ENCODE measurements at places on chromosomes 6 and 20. TPM values are rescaled to one million over a fixed set of nuclear protein-coding genes. Genes with fewer than 3 reads are reported as not detected.

DNA sequence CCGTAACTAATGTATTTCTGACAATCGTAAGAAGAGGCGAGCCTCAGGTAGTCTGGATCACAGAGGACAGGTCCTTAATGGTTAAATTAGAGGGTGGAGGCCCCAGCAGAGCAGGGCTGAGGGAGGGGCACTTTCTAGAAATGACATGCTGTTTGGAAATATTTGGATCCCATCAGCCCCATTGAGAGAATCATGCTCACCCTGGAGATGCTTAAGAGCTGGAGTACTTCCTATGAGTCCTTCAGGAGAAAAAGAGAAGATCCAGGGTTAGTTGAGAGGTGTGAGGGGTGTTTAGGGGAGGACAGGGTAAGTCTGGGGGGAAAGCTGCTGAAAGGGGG lies 123.0 kb downstream of the TCP11 start:
- H3K4me3 ChIP-seq: peak overlapping the region; percentile 79
- H3K27me3 ChIP-seq: no peaks in the 10 kb centered on the region
- DNase-seq: no peak
- H3K4me1 ChIP-seq: peaks cover 52% of the 10 kb centered on the region
- H3K27ac ChIP-seq: peak overlapping the region; percentile 97
- peaks cover 7% of the 10 kb centered on the region for H3K36me3 ChIP-seq

DNA sequence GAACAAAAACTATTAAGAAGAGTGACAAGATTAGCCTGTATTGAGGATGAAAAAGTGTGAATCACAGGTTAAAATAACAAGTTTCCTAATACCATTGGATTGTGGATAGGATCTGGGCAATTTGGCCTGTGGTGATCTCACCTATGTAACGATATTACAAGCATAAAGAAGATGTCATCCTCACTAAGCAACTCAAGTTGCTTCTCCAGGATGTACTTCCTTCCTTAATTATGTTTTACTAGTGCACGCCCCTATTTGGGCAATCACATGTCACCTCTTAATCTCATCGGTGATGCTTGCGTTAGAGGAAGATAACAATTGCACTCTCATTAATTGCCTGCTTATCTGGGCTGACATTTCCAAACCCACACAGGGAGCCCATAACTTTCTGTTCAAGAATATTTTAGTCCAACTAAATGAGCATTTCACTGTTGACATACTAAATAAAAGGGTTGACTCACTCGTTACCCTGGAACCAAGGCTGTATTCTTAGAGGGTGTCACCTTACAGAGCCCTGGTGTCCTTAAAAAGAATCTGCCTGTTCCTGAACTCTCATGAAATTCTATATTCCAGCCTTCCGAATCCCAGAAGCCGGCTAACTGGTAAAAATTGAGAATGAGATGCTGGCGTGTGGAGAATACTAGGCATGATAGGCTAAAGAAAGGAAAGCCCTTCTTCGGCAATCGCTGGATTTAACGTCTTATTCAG lies 88.2 kb upstream of the ATXN1 start:
- H3K4me1 ChIP-seq: peaks cover 43% of the 10 kb centered on the region
- peak overlapping the region; percentile 31 for H3K4me3 ChIP-seq
- H3K27me3 ChIP-seq: no peaks in the 10 kb centered on the region
- no peak for DNase-seq
- peak overlapping the region; percentile 90 for H3K27ac ChIP-seq

- no peak for DNase-seq
- no peak overlapping the region for H3K4me3 ChIP-seq
- no peaks in the 10 kb centered on the region for H3K36me3 ChIP-seq
- H3K27ac ChIP-seq: no peak overlapping the region
- peaks cover 35% of the 10 kb centered on the region for H3K27me3 ChIP-seq
- peaks cover 12% of the 10 kb centered on the region for H3K4me1 ChIP-seq
Measured at GRCh38 chr20:43911066-43911465, 3.6 kb upstream of the TOX2 start.

GRCh38 chr6:157155804-157156203 lies 167.5 kb downstream of the TMEM242 start:
- peaks cover 4% of the 10 kb centered on the region for H3K4me1 ChIP-seq
- DNase-seq: no peak
- no peaks in the 10 kb centered on the region for H3K27me3 ChIP-seq
- H3K4me3 ChIP-seq: no peak overlapping the region
- no peak overlapping the region for H3K27ac ChIP-seq

DNA sequence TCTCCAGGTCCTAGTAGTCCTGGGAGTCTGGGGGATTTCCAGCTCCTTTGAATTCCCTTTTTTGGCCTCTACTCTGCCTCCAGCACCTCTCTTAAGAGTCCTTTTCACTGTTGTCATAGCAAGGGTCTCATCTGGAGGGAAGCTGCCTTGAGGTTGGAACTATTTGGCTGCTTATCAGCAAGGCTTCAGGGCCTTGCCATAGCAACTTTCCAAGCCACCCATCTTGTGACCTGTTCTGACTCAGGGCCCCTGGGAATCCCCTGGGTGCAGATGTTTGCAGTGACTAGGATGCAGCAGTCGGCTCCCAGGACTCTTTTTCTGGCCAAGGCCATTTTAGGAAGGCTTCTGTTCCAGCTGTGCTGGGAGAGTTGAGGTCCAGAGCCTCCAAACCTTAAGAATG lies 12.4 kb downstream of the PKIG start:
- H3K27me3 ChIP-seq: no peaks in the 10 kb centered on the region
- no peak for DNase-seq
- H3K27ac ChIP-seq: no peak overlapping the region
- peaks cover 11% of the 10 kb centered on the region for H3K36me3 ChIP-seq

DNA sequence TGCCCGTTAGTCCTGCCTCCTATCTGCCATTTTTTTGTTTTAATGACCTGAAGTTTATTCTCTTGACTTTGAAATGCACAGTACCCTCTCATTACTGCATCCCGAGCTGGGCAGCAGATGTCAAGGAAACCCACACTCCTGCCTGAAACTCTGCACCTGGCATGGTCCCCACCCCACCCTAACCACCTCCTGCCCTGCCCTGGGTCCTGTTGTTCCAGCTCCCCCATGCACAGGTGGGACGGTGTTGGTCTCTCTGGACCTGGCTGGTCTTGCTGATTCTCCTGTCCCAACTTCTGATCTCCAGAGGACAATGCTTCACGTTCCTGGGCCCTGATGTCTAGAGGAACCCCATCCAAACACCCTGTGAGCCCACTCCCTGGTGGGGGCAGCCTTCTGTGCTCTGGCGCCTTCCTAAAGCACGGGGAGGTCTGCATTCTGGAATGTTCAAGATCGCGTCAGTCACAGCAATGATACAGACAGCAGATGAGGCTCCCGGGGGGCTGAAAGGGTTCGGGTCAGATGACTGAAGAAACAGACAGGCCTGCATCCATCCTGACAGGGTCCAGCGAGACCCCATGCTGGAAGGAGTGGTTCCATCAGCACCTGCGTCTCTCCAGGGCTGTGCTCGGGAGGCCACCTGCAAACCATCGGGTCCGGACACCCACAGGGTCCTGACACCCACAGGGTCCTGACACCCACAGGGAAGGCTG lies 73.6 kb downstream of the ERMARD start:
- H3K4me1 ChIP-seq: no peaks in the 10 kb centered on the region
- H3K27me3 ChIP-seq: peaks cover 19% of the 10 kb centered on the region
- H3K36me3 ChIP-seq: no peaks in the 10 kb centered on the region
- H3K27ac ChIP-seq: no peak overlapping the region

LZTS3 gene
- 6.6 TPM for total RNA-seq

- peaks cover 22% of the 10 kb centered on the region for H3K4me1 ChIP-seq
- DNase-seq: no peak
- no peak overlapping the region for H3K4me3 ChIP-seq
- no peaks in the 10 kb centered on the region for H3K27me3 ChIP-seq
Measured at GRCh38 chr6:140463312-140463710, 1088.9 kb upstream of the CITED2 start.

- H3K27me3 ChIP-seq: no peaks in the 10 kb centered on the region
- peaks cover 32% of the 10 kb centered on the region for H3K4me1 ChIP-seq
- no peak overlapping the region for H3K27ac ChIP-seq
- H3K4me3 ChIP-seq: peak overlapping the region; percentile 100
- DNase-seq: no peak
Measured at GRCh38 chr6:42744351-42744893, 1.5 kb downstream of the TBCC start.

DEF6 gene
- 0.52 TPM for total RNA-seq

GRCh38 chr20:44828640-44829039 lies 18.3 kb upstream of the RIMS4 start:
- H3K4me3 ChIP-seq: no peak overlapping the region
- no peaks in the 10 kb centered on the region for H3K4me1 ChIP-seq
- peaks cover 57% of the 10 kb centered on the region for H3K27me3 ChIP-seq

ESR1 gene
- not detected for total RNA-seq

DNA sequence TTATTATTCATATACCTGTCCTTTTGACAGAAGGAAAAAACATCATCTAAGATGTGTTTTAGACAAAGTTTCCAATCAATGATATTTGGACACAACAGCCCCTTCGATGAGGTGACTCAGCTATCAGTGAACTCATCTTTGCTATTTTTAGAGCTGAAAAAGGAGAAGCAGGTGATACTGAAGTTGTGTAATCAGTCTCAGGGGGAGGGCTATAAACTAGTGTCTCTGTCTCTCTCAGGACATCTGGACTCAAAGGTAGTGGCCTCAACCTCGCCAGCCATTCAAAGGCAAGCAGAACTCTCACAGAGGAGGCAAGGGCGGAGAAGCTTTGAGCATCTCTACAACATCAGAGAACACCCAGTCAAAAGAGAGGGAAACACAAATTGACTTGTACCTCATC lies 135.4 kb downstream of the BFSP1 start:
- no peaks in the 10 kb centered on the region for H3K36me3 ChIP-seq
- H3K4me3 ChIP-seq: no peak overlapping the region
- H3K27me3 ChIP-seq: peaks cover 15% of the 10 kb centered on the region
- no peak overlapping the region for H3K27ac ChIP-seq
- DNase-seq: no peak

CTCFL gene
- total RNA-seq: not detected

CDYL gene
- 39.8 TPM for total RNA-seq

DNA sequence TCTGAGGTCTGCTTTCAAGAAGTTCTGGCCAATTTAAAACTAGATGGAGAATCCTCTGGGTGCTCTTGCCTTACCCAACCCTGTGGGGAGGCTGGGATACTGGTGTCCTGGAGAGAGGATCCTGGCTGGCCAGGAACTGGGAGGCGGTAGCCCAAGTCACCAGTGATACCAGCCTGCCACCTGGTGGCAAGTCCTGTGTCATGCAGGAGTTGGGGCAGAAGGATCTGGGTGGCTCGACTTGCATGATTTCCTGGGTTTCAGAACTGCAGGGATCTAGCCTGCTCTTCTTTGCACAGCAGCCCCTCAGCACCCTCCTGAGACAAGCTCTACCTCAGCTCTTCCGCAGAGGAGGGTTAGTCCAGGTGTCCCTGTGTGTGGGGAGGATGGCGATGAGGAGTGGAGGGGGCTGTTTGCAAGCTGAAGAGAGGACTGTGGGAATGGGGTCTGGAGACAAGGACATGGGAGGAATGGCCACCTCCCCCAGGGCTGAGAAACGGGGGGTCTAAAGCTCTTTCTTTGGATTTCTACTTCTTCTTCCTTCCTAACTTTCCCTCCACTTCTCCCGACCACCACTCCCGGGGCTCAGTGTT lies 4.2 kb downstream of the KCNK17 start:
- no peaks in the 10 kb centered on the region for H3K36me3 ChIP-seq
- H3K27ac ChIP-seq: no peak overlapping the region
- H3K4me1 ChIP-seq: no peaks in the 10 kb centered on the region
- H3K4me3 ChIP-seq: no peak overlapping the region

DNA sequence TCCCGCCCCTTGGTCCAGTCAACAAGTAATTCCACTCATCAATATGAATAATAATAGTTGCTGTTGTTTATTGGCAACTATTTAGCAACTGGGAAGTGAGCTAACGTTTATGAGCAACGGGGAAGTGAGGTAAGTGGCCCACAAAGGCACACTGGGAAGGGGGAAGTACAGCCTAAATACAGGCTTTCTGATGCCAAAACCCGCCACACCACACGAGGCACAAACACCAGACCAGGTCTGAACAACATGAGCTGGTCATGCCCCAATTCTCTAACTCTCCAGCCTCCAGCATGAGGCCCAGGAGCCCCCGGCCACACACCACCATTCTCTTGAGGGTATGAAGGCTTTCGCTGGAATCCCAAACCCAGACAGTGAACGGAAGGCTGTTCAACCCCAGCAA lies 50.8 kb downstream of the PREX1 start:
- peaks cover 3% of the 10 kb centered on the region for H3K4me1 ChIP-seq
- H3K4me3 ChIP-seq: no peak overlapping the region
- no peaks in the 10 kb centered on the region for H3K27me3 ChIP-seq
- peaks cover 9% of the 10 kb centered on the region for H3K36me3 ChIP-seq

TBX18 gene
- 5.4 TPM for total RNA-seq

SRMS gene
- total RNA-seq: not detected

DNA sequence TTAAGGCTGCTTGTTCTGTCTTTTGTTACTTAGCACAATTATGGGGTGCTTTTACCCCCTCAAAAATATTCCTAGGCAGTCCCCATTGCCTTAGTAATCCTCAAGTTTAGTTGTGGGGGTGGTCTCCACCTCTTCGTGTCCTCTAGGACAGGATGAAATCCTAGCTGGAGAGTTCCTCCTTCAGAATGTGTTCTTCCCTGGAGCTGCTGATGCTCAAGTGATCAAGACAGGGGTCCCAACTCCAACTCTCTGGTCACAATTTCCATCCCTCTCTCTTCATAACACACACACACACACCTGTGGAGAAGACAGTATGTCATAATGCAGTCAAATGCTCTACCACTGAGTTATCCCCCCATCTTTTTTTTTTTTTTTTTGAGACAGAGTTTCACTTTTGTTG lies 280.7 kb downstream of the UST start:
- H3K36me3 ChIP-seq: peaks cover 7% of the 10 kb centered on the region
- no peak overlapping the region for H3K4me3 ChIP-seq
- H3K27ac ChIP-seq: no peak overlapping the region
- H3K4me1 ChIP-seq: peaks cover 40% of the 10 kb centered on the region
- DNase-seq: no peak

LY6G6C gene
- not detected for total RNA-seq

THEMIS gene
- not detected for total RNA-seq

- H3K27me3 ChIP-seq: no peaks in the 10 kb centered on the region
- H3K36me3 ChIP-seq: no peaks in the 10 kb centered on the region
- H3K4me3 ChIP-seq: no peak overlapping the region
- peaks cover 2% of the 10 kb centered on the region for H3K4me1 ChIP-seq
Measured at GRCh38 chr6:80249897-80250296, 143.4 kb downstream of the BCKDHB start.

DNA sequence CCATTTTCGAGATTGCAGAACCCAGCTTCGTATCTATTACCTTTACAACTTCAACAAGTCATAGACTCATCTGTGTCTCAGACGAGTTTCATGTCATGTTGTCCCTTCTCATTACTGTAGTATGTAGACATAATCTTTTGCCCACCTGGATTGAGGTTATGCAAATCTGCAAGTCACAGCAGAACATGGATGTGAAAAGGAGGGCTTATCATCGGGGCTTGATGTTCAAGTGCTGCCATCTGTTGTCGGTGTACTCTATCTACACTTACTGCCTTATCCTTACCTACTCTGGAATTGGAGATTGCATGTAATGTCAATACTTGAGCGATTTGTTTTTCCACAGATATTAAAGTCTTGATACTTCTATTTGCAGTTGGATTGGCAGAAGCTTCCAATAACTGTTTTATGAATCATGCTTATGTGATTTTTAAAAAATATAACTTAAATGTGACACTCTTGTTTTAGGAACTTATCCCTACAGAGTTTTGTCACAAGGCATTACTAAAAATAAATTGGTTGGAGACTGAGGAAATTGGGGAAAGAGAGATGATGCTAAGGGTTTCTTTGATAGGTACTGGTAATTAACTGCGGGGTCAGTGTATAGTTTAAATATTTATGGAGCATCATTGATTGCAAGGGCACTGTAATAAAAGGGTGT lies 3.0 kb upstream of the GOPC start:
- H3K36me3 ChIP-seq: no peaks in the 10 kb centered on the region
- peaks cover 20% of the 10 kb centered on the region for H3K27me3 ChIP-seq
- no peak overlapping the region for H3K27ac ChIP-seq
- H3K4me3 ChIP-seq: no peak overlapping the region
- H3K4me1 ChIP-seq: peaks cover 14% of the 10 kb centered on the region
- no peak for DNase-seq

Data from osteocyte (in vitro differentiated cells).